Stimulated activated CD8-positive, alpha-beta memory T cell treated with anti-CD3 and anti-CD28 coated beads, Interleukin-15, amount 100 ng/mL, for 24 hours (primary cell): ENCODE measurements at places on chromosomes 7 and 10.

GRCh38 chr10:116737627-116738327 is 4.6 kb downstream of the HSPA12A start:
- no peak for DNase-seq

DNA sequence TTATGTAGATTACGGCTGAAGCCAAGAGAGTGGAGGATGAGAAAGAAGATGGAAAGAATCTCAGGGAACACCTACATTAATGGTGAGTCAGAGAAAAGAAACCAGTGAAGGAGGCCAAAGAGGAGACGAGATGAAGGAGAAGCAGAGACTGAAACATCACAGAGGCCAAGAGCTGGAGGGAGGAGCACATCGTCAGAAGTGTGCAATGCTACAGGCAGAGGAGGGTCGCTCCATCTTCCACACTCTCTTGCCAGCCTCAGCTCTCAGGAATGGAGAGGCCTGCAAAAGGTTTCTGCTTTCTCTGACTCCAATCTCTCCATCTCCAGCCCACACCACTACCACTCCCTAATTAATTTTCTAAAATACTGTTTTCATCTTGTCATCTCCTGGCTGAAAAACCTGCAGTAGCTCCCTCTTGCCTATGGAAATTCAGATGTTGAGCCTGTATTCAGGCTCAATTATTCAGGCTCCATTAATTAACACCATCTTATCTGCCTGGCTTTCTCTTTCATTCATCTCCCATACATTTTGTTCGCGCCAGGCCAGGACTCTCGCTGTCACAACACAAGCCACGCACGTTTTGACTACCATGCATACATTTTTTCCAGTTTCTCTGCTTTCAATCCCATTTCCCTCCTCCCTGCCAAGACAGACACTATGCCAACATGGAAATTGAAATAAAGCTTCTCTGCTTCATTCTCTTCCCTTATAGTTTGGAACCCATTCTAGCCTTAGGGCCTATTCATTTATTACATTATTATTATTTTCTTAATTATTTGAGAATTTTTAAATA is 165.8 kb downstream of the INHBA start:
- no peak for DNase-seq

DNA sequence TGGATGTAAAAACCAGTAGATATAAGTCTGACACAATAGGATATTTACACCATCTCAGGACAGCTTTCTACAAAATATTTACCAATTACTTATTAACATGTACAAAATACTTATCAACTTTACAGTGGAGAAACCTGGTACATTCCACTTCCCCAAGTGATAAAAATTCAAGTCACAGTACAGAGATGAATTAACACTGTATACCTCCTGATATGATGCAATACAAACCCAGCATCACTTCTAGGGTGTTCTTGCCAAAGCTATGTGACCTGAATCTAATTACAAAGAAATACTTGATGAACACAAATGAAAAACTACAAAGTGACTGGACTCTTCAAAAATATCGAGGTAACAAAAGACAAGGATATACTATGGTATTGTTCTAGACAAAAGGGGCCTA is 156.4 kb upstream of the FGFR2 start:
- DNase-seq, result no peak

DNA sequence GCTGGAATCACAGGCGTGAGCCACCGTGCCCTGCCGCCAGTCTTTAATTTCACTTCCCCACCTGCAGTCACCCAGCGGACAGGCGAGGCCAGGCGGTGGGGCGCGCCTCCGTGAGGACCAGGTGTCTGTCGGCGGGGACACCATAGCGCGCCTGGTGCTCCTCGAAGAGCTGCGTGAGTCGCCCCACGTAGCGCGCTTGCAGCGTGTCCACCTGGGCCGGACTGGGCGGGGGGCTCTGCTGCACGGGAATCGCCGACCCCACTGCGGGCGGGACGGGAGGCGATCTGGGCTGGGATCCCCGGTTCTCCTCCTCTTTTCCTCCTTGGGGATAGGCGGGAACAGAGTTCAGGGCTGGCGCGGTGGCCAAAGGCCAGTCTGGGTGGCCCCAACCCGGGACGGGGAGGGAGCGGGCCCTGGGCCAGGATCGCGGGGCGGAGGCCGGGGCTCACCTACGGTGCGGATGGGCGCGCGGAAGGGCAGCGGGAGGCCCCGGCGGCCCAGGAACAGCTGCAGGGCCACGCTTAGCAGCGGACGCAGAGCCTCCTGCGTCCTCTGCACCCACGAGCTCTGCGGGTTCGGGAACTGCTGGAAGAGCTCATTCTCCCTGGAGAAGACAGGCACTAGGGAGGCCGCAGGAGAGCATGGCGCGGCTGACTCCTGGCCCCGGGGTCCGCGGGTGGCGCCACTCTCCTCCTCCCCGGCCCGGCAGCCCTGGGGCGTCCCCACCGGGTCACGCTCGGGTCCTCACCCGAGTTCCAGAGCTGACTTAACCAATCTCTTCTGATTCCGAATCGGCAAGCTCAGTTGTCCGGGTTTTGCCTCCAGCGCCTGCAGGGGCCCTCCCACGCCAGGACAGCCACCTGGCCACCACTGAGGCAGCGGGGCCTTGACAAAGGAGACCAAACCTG is 1.1 kb upstream of the MOGAT3 start:
- DNase-seq, result no peak

DNA sequence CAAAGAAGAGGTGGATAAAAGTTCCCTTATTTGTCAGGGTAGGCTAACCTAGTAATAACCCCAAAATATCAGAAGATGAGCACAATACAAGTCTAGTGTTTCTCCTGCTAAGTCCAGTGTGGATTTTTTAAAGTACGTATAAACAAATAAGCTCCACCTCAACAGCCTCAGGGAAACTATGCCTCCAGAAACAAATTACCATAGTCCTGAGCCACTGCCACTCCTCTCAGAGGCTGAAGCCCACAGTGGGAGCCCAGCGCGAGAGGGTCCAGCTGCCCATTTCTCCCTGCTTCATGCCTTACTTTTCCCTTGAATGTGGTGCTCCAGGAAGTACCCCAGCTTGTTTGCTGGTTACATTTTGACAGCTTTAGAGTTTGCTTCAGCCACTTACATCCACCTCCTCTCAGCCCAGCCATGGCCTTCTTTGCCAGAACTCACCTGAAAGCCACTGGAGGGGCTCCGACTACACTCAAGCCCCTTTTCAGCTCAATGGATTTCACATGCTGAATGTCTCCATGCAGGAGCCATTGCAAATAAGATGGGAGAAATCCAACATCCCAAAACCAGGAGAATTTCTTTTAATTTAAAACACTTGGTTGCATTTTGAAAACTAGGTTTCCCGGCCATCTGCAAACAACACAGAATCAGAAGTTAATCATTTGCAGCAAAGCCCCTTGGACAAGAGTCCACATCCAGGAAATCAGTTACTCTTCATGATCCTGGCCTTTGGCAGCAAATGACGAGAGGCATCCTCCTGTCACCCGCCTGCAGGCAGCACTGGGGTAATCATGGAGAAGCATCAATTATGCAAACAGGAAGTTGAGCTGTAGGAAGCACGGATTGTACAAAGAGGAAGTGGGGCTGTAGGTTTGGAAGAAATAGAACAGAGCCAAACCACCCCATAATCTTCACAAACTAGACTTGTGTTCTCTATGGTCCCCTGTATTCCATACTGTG is 138.1 kb downstream of the HERPUD2 start:
- DNase-seq, result no peak
